ENCODE measurements at places on chromosomes 6 and 20.

- no peak for DNase-seq
Observed at GRCh38 chr6:11331111-11331510, 98.6 kb upstream of the NEDD9 start.

DNA sequence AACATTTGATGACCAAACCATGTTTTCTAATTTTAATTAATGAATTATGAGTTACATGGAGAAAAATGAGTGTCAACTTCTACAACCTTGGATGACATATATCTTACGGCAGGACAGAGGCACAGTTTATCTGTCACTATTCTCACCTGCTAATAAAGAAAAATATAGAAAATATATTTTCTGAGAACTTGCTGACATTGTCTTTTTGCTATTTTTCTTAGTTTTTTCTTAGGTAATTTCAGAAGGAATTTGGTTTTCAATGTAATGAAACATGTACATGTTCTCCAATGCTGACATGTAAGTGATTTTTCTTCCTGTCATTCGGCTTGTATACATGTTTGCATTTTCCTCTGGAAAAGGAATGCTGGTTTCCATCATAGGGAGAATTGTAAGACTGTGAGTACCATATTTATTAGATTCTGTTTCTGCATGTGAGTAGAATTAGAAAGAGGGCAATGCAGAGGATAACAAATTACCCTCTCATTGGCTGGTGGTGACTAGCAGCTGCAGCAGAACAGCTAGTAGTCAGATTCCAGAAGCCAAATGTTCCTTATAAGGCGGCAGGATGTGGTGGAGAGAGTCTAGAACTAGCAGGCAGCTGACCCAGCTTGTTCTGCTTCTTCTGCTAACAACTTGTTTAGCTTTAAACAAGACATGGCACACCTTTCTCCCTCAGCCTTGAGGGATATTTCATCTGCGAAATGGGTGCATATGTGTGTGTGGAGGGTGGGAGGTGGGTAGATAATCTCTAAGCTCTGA, 132.8 kb upstream of the SPACA1 start:
- no peak for DNase-seq

DNA sequence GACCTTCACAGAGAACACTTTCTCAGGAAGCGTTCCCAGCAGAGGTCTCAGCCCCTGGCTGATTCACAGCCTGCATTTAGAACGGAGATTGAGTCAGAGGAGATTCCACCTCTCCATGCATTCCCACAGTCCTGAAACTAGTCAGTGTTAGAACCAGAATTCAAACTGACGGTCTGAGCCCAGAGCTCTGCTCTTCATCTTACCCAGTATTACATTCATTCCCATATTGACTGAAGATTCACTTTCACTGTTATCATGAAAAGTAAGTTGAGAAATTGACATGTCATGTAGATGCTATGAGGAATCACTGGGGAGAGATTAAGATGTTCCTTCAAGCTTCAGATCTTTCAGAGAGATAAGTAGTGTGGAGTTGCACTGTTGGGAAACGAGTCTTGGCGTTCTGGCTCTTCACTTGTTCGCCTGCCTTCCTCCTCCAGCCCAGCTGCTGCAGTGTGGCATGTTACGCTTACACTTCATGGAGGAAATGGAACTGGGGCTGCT, 28.3 kb downstream of the MAS1 start:
- DNase-seq: no peak

- DNase-seq: peak; percentile 13
Observed at GRCh38 chr6:28537509-28538140, 11.9 kb downstream of the GPX5 start.

DNA sequence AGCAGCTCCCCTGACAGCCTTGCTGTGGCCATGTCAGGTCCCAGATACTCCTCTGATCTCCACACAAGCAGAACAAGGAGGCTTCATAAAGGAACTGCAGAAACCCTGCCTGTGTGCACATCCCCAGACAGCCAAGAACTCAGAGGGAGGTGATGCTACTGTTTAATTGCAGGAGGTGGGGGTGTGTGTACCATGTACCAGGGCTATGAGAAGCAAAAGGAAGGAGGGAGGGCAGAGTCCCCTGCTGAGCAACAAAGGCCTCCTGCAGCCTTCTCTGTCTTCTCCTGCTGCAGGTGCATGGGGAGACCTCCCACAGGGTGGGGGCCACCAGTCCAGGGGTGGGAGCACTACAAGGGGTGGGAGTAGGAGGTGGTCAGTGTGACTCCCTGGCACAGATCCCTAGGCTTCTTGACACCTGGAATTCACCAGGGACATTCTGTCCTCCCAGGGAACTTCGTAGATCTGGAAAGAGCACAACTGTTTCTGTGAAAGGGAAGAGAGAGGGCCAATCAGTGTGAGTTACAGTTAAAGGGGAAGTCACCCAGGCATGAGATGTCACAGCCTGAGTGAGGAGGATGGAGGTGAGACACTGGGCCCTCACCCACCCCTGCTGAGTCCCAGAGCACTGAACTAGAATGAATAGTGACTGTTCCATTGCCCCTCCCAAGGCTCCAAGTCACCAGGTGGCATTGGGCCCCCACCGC, 2.8 kb downstream of the CST2 start:
- no peak for DNase-seq

- no peak for DNase-seq
Observed at GRCh38 chr20:1568163-1568490, 10.6 kb upstream of the SIRPD start.

- no peak for DNase-seq
Observed at GRCh38 chr6:8361259-8361658, 74.1 kb downstream of the SLC35B3 start.

GRCh38 chr6:70708448-70708847, 40.8 kb downstream of the SMAP1 start:
- no peak for DNase-seq

DNA sequence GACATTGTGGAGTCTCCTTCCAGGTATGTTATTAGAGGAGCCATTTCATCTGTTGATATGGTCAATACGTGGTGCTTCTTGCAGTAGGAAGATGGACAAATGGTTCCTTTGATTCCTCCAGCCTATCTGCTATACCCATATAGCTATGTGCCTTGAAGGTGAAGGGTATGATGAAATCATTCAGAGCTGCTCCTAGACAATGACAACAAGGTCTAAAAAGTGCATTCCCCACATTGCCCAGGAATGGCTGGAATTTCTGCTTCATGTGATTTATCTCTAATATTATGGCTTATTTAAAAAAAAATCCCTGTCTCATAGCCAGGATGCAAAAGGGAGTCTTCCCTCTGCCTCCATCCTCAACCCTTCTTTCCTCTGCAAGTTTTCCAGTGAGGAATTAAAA, 14.1 kb downstream of the DAAM2 start:
- DNase-seq: no peak

- DNase-seq: no peak
Observed at GRCh38 chr6:109794201-109794923, 103.3 kb downstream of the FIG4 start.

DNA sequence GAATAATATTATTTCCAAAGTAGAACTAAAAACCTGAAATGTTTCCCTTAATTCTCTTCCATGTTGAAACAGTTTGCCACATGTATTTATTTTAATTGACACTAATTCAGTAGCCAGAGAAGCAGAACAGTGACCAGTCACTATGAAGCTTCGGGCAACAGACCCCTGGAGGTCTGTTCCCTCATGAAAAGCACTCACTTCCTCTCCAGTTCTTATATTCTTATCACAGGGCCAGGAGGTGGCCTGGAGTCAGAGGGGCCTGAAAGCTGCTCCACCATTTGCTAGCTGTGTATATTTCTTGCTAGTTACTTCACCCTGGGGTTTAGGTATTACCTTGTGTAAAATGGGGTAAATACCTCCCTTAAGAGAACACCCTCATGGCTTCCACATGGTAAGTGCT, 49.1 kb downstream of the MAP7 start:
- DNase-seq: no peak

- DNase-seq: no peak
Observed at GRCh38 chr20:5416086-5416485, 99.3 kb upstream of the PROKR2 start.

GRCh38 chr6:80145509-80145908, 39.0 kb downstream of the BCKDHB start:
- no peak for DNase-seq

- DNase-seq: no peak
Observed at GRCh38 chr20:42391807-42392206, 773.6 kb upstream of the CHD6 start.

- peak; percentile 23 for DNase-seq
Observed at GRCh38 chr6:100001915-100002388, 7.9 kb upstream of the MCHR2 start.

DNA sequence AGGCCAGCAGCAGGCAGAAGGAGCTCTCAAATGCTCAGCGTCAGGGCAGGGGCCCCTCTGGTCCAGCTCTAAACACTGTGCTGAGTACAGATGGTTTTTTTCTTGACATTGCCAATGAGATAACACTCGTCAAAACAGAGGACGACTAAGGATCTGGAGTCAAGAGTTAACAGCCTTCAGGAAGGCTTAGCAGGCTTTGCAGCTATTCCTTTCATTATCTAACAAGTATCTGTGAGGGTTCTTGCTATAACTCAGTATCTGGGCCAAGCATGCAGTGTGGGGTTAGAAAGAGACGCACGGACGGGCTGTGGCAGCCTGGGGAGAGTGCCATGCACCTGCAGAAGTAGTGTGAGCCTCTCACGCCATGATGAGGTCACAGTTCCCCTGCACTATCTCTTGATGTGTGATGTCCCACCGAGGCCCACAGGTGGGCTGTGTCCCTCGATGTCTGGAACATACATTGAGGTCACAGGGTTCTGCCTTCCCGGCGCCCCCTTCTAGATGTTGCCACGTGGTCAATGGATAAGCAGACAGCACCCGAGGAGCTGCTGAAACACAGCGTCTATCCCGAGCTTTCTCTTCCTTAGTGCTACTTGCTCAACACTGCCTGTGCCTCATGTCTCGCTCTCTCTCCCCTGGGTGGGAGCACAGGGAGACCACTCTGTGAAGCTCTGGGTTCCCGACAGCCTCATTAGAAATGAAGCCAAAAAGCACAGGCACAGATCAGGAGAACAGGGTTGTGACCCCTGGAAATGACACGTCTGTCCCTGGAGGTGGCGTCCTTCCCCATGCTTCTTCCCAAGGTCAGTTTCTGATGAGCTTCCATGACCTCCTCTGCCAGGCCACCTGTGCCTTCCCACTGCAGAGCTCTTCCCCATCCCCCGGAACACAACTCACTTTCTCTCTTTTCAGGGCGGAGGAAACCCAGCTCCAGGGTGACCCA, 85.5 kb upstream of the RPS6KA2 start:
- no peak for DNase-seq

GRCh38 chr20:63149531-63150192, 66.3 kb downstream of the YTHDF1 start:
- no peak for DNase-seq

DNA sequence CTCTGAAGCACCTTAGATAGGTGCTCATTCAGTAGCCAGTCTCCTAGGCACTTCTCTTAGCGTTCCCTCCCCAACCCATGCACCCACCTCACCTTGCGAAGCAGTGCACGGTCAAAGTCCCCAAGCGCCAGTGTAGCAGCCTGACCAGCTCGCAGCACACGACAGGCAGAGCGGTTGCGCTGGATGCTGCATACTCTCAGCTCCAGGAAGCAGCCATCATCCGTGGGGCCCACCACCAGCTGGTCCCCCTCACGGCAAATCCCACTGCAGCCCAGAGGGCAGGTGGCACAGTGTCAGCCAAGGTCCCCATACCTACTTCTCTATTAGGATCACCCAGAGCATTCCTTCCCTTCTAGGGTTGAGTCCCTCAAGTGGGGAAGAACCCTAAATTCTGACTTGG, 6.5 kb downstream of the GTPBP2 start:
- no peak for DNase-seq

DNA sequence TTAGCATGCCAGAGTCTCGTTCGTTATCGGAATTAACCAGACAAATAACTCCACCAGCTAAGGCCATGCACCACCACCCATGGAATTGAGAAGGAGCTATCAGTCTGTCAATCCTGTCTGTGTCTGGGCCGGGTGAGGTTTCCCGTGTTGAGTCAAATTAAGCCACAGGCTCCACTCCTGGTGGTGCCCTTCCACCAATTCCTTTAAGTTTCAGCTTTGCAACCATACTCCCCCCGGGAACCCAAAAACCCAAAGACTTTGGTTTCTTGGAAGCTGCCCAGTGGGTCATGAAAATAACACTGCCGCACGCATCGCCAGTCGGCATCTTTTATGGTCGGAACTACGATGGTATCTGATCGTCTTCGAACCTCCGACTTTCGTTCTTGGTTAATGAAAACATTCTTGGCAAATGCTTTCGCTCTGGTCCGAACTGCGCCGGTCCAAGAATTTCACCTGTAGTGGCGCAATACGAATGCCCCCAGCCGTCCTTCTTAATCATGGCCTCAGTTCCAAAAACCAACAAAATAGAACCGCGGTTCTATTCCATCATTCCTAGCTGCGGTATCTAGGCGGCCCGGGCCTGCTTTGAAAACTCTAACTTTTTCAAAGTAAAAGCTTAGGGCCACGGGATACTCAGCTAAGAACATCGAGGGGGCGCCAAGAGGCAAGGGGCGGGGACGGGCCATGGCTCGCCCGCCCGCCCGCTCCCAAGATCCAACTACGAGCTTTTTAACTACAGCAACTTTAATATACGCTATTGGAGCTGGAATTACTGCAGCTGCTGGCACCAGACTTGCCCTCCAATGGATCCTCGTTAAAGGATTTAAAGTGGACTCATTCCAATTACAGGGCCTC, 1958.5 kb upstream of the DEFB115 start:
- no peak for DNase-seq

- DNase-seq: no peak
Observed at GRCh38 chr6:122713138-122713537, 66.4 kb upstream of the FABP7 start.

DNA sequence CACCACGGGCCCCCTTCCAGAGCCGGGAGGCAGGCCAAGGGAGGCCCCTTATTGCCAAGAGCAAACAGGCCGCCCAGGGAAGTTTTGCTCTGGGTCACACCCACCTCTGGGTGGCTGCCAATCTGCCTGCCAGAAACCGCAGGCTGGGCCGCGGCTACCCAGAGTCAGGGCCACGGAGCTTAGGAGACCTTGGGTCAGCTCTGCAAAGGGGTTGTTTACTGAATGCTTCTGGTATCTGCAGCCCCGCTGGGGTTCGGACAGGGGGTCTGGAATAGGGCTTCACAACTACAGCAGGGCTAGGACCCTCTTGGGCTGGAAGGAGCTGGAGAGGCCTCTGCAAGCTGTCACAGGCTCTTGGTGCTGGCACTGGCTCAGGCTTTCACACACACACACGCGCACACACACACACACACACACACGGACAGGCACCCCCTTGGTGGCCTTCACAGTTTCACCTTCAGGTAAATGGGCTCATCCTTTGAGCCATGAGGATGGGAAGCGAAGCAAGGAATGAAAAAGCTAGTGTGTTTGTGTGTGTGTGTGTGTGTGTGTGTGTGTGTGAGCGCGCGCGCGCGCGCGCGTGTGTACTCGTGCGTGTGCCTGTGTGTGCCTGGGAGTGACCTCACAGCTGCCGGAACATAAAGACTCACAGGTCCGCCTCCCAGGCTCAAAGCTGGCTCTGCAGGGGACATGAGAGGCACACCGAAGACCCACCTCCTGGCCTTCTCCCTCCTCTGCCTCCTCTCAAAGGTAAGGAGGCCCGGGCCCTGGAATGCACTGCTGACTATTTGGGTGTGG, at the start of gene CCN5:
Gene CCN5 (plus strand): TSS at position 669 of the 798 bp plus-strand sequence. CDS start 22 bp downstream, at position 691.
- DNase-seq: no peak

DNA sequence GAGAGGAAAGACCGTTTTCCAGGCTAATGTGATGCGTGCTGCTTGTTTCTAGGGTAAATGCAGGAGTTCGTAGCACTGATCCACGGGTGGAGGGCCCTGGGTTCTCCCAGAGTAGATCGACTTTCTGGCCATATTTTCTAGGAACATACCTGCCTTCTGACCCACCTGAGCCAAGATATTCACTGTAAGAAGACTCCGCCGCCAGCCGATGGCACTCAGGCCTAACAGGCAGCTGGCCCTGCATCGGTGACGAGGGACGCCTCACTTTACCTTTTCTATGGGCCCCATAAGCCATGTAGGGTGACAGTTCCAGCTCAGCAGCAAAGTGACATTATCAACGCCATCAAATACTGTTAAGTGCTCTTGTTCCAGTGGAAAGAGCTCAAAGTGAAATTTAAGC, 30.2 kb upstream of the FRMD1 start:
- no peak for DNase-seq
